A549 treated with Mapracorat at 1 μM for 4 hours (cell line): ENCODE measurements at places on chromosomes 5 and 9. TPM values are rescaled to one million over a fixed set of nuclear protein-coding genes. Genes with fewer than 3 reads are reported as not detected.

Gene SMIM33
- not detected in 5 replicates for total RNA-seq

Gene AQP7
- 0.27 to 0.59 TPM (median 0.34 TPM) in 5 replicates for total RNA-seq

Gene C9
- total RNA-seq: not detected in 5 replicates

Gene ZMYND19
- 41.4 to 65.4 TPM (median 58.4 TPM) in 5 replicates for total RNA-seq

Gene CEP78
- 16.0 to 19.4 TPM (median 18.5 TPM) in 5 replicates for total RNA-seq

Gene HTR1A
- not detected in 5 replicates for total RNA-seq

Gene INPP5E
- 13.8 to 22.7 TPM (median 20.9 TPM) in 5 replicates for total RNA-seq
